ENCODE measurements at places on chromosomes 3 and 15. TPM values are rescaled to one million over a fixed set of nuclear protein-coding genes. Genes with fewer than 3 reads are reported as not detected.

- DNase-seq = no peak
These were observed 14.2 kb upstream of the ANKDD1A start for GRCh38 chr15:64897345-64897985.

- DNase-seq = no peak
These were observed 100.9 kb upstream of the ROPN1 start for GRCh38 chr3:124092811-124093210.

GRCh38 chr3:50588759-50589433, 19.6 kb downstream of the HEMK1 start:
- DNase-seq = no peak

DNA sequence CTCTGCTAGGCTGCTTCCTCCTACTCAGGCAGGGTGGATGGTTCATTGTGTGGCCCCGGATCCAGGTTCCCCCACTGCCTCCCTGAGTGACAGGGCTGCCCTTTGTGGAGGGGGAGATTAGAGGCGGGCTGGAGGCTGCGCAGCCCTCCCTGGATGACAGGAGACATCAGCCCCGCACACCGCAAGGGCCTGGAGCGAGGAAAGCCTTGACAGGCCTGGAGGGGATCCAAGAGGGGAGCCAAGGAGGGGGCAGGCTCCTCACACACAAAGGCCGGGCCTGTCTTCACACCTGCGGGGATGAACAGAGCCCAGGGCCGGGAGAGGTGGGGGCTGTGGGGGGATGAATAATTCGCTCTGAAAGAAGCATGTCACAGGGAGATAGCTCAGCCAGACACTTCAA, 72.9 kb downstream of the RPN1 start:
- DNase-seq = no peak

DNA sequence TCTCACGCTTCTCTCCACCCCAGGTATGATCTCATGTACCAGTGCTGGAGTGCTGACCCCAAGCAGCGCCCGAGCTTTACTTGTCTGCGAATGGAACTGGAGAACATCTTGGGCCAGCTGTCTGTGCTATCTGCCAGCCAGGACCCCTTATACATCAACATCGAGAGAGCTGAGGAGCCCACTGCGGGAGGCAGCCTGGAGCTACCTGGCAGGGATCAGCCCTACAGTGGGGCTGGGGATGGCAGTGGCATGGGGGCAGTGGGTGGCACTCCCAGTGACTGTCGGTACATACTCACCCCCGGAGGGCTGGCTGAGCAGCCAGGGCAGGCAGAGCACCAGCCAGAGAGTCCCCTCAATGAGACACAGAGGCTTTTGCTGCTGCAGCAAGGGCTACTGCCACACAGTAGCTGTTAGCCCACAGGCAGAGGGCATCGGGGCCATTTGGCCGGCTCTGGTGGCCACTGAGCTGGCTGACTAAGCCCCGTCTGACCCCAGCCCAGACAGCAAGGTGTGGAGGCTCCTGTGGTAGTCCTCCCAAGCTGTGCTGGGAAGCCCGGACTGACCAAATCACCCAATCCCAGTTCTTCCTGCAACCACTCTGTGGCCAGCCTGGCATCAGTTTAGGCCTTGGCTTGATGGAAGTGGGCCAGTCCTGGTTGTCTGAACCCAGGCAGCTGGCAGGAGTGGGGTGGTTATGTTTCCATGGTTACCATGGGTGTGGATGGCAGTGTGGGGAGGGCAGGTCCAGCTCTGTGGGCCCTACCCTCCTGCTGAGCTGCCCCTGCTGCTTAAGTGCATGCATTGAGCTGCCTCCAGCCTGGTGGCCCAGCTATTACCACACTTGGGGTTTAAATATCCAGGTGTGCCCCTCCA, 19.1 kb downstream of the TYRO3 start:
- no peak for DNase-seq

- DNase-seq = no peak
These were observed 256.6 kb upstream of the PROK2 start for GRCh38 chr3:72041511-72041910.

DNA sequence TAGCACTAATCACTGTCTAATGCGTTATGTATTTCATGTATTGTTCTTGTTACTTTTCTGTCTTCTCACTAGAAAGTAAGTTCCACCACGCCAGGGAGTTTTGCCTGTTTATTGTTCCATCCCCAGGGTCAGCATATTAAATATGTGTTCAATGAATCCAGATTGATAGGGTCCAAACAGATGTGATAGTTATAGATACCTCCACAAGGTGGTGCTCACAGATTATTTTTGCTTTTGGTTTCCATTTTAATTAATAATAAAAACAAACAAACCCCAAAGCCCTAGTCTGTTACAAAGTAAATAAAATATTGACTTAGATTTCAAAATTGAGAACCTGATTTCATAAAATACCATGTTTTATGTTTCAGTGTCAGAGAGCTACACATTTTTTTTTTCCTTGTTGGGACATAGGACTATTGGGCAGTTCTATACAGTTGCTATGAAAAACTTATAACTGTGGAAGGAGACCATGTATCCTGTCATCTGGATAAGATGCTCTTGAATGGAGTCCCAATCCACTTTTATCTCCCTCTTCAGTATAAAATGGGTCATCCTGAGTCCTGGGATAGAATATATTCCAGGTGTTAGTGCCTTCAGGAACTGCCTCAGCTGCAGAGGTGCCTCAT, 12.4 kb downstream of the OTOL1 start:
- DNase-seq = no peak

DNA sequence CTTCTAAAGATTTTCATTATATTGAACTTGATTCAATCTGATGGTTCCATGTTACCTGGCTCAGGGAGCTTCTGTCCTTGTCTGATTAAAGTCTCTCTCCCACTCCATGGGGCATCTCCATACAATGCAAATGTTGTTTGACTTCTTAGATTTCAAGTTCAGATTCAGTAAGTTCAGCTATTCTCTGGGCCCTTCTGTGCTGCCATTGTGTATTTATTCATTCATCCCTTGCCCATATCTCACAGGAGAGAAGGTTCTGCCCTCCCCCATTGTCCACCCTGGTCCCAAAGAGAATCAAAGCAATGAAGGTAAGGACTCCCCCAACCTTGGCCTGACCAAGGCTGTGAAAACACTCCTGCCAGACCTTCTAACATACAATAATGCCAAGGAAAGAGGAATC, 669.9 kb downstream of the MAGI1 start:
- no peak for DNase-seq

GRCh38 chr3:26418553-26418952, 204.0 kb upstream of the LRRC3B start:
- no peak for DNase-seq

- peak; percentile 96 for DNase-seq
These were observed at the start of gene CNOT10 for GRCh38 chr3:32684800-32685542. Gene CNOT10 (plus strand): TSS chr3:32685188. CDS start chr3:32685461, 273 bp downstream.

DNA sequence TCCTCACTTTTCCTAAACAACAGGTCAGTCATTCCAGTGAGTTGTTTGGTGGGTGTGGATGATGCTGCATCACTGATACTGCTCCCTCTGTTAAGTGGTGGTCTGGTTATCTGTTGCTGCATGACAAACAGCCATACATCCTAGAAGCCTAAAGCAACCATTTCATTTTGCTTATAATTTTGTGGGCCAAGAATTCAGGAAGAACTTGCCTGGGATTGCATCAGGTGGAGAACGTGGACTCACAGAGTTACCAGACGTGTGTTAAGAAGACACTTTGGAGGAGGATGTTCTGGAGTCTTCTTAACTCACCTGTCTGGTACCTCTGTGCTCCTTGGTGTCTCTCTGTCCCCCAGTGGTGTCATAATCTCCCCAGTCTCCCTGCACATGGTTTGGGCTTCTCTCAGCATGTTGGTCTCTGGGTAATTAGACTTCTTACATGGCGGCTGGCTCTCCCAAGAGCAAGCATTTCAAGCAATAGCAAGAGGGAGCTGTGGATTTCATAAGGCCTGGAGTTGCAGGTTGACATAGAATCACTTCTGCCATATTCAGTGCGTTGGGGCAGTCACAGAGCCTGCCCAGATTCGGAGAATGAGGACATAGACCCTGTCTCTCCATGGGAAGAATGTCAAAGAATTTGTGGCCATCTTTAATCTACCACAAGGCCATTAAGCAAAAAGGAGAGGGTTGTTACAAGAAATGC, 20.1 kb downstream of the USP3 start:
- no peak for DNase-seq

GRCh38 chr3:44525060-44525459, 29.9 kb upstream of the ZKSCAN7 start:
- DNase-seq = no peak

DNA sequence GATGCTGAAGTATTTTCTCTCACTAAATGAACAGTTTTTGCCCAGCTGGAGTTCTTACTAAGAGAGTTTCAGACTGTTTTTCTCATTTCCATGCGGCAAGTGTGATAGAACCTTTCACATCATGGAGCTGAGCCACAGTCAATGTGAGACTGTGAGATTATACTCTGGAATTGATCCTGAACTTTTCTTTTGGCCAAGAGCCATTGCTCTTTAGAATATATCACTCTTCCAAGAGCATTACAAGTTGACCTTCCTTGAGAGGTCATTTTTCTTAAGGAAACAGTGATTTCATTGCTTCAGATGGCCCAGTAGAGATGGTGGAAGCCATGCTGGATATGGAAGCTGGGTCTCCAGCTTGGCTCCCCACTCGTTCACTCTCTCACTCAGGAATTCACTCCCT, 212.9 kb upstream of the UMPS start:
- no peak for DNase-seq

DNA sequence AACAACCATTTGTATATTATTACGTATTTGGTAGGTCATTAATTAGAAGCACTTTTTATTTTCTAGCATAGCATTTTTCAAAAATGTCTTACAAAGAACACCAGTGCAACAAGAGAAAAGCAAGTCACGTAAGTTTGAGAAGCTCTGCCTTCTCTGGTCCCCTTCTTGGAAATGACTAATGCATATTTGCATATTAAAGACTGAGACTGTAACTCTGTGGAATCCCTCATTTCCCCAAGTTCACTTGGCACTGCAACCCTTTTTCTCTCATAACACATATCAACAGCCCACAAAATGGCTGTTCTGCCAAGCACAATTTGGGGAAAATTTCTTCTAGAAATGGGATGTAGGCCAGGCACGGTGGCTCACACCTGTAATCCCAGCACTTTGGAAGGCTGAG, 176.3 kb downstream of the ERC2 start:
- no peak for DNase-seq

GRCh38 chr3:186931532-186932280, 1.4 kb downstream of the ST6GAL1 start:
- DNase-seq = peak; percentile 76

- DNase-seq = peak; percentile 60
These were observed 38.0 kb upstream of the XCR1 start for GRCh38 chr3:46065294-46065705.

DNA sequence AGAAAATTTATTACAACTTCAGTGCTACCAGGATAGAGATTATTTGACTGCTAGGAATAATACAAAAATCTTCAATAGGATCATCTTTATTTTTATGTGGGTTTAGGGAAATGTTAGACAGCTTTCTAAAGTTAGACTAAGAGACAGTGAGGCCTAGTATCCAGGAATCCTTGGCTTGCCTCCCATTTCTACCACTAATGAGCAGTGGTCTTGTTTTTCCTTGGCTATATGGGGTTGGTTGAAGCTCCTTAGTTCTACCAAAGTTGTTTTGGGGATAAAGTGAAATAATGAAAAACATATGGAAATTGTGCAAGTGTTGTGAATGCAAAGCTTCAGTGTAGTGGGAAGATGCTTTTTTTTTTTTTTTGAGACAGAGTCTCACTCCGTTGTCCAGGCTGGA, 16.8 kb downstream of the AP4E1 start:
- no peak for DNase-seq

GRCh38 chr15:66849746-66850077, 147.7 kb downstream of the SMAD6 start:
- DNase-seq = no peak

- DNase-seq = peak; percentile 79
These were observed at the start of gene CCR1 for GRCh38 chr3:46208167-46208704. Gene CCR1 (minus strand): TSS chr3:46208313. CDS start chr3:46204313, 4,000 bp downstream.

DNA sequence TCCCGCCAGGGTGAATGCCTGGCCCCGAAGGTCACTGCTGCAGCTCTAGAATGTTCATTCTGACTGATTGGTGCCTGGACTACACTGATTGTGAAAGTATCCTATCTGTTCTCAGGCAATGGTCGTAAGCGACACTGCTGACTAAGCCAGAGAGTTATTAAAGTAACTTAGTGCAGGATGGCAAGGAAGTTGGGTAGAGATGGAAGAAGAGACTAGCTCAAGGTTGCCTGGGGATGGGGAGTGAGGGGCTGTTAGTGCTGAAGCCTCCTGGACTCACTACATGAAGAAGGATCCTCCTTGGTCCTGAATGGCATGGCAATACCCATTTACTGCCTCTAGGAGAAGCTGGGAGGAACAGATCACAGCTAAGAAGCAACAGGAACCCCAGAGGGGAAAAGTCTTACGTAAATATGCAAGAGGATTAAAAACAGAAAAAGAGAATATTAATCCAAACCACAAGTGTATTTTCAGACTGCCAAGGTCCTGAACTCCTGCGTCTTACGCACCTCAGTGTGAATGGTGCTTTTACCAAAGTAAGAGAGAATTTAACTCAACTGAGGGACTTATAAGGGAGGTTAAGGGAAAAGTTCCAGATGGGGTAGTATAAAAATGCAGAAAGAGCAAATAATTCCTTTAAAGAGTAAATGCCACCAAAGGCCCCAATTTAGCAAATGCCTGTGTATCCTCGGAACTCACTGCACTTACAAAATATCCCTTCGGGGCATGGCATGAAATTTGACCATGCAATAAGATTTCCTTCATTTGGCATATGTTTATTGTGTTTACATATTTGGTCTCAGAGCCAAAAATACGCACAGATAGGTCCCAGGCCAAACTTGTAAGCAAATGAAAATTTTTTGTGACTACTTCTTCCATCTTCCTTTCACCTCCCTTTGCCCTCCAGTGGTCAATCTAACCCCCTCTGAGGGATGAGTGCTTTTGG, 64.0 kb upstream of the DGKG start:
- DNase-seq = no peak

DNA sequence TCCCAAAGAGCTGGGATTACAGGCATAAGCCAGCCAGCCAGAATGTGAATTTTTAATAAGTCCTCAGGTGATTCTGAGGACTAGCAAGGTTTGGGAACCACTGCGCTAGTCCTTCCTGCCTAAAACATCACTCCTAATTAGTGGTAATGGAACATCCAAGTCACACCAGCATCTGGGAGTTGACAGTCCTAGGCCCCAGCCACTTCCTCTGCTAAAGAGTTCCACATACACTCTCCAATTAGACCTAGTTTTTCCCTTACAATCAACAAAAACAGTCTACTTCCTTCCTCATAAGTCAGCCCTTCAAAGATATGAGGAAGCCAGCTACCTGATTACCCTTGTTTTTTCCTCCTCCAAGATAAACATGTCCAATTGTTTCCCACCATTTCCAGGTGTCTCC, 78.1 kb downstream of the OXNAD1 start:
- DNase-seq = no peak

- DNase-seq = no peak
These were observed 87.4 kb downstream of the BCHE start for GRCh38 chr3:165749821-165750220.

GRCh38 chr15:33358306-33358705, 47.5 kb downstream of the RYR3 start:
- DNase-seq = no peak

DNAH12 gene
- 0.30 TPM for total RNA-seq

ANKDD1A gene
- total RNA-seq = 10.9 TPM

ACAN gene
- total RNA-seq = not detected

PRSS50 gene
- not detected for total RNA-seq

GNAT1 gene
- not detected for total RNA-seq

LHFPL4 gene
- not detected for total RNA-seq

ZBTB11 gene
- 35.0 TPM for total RNA-seq

NANOGP8 gene
- not detected for total RNA-seq

ALAS1 gene
- total RNA-seq = 50.1 TPM

TMEM212 gene
- not detected for total RNA-seq

UQCC5 gene
- total RNA-seq = 12.8 TPM

CLRN1 gene
- not detected for total RNA-seq

CDV3 gene
- 200 TPM for total RNA-seq

WDR93 gene
- total RNA-seq = not detected

RHCG gene
- not detected for total RNA-seq

Data from activated naive CD8-positive, alpha-beta T cell treated with anti-CD3 and anti-CD28 coated beads, Interleukin-2, amount 10 ng/mL, durations not matched to agents 7 days and 5 days (primary cell).